ENCODE measurements at places on chromosomes 3 and 15.

DNA sequence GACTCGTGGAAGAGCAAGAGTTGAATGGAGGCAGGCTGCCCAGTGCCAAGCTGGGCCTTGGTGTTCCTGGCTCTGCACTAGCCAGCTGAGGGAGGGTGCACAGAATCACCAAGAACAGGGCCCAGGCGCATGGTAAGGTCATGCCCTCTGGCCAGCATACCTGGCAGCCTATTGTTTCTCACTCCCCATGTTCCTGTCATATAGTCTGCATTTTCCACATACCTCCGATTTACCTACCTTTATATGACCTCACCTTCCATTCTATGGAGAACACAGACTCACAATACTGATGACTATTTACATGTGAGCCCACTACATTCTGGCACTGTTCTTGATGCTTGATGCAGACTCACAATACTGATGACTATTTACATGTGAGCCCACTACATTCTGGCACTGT, 5.4 kb downstream of the CLEC3B start:
- DNase-seq: no peak

GRCh38 chr3:95733336-95733735, 1081.1 kb upstream of the EPHA6 start:
- no peak for DNase-seq

DNA sequence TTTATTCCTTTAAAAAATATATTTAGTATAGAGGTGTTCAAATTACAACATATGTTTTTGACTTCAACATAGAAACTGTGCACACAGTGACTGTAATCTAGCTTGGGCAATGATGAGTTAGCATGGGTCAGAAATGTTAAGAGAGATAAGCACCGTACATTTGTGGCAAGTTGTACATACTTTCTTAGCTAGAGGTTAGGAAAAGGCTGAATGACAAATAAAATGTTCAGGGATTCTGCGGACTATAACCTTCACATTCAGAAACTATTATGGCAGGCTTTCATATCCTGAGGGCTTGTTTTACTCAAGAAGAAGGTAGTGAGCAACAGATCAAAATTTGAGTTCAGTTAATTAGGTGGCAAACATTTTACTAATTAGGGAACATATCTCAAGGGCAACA, 379.7 kb upstream of the EPHA6 start:
- DNase-seq: no peak

- DNase-seq: no peak
Measured at GRCh38 chr3:143147707-143148106, 28.1 kb downstream of the CHST2 start.

DNA sequence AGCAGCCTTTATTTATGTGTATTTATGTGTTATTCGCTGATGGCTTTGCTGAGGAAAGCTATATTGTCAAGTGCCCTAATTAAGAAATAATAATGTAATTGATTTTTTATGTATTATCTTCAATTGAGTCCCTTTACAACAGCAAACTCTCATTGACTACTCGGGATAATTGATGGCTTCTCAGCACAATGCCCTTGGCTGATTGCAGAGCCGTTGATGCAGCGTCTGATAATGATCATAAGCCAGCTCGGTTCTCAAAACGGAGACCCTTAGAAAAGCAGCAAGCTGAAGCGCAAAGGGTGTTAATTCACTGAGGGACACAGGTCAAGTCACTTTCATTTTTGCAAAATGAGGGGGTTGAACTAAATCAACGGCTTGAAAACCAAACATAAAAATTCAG, 357.1 kb upstream of the KCNH8 start:
- DNase-seq: no peak

GRCh38 chr3:157029365-157029790, 130.6 kb downstream of the CCNL1 start:
- DNase-seq: no peak

DNA sequence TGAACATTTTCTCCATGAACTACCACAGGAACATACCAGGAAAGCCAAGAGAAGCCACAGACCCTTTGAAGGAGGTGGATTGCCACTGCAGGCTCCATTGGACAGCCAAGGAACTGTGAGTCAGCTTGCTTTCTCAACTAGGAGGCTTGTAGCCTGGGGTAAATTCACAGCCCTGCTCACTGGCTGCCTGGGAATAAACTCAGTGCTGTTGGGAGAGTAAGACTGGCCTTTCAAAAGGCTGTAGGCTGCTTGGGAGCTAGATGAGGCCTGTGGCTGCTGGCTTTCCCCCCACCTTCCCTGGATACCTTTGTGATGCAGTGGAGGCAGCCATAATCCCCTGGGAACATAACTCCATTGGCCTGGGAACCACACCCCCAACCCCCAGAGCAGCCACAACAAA, 223.5 kb upstream of the RBMS3 start:
- no peak for DNase-seq

Measured in stimulated activated CD8-positive, alpha-beta memory T cell treated with anti-CD3 and anti-CD28 coated beads, Interleukin-4, amount 100 ng/mL, for 24 hours (primary cell).